CD8-positive, alpha-beta T cell (primary cell): ENCODE measurements at places on chromosomes 12 and 14. TPM values are rescaled to one million over a fixed set of nuclear protein-coding genes. Genes with fewer than 3 reads are reported as not detected.
A peak's percentile ranks its signal among the peaks of the same experiment; 100 is the strongest.

SERPINA12 gene
- total RNA-seq, result not detected

SDR9C7 gene
- not detected for total RNA-seq

EFS gene
- not detected for total RNA-seq

SIX4 gene
- not detected for total RNA-seq

ASB2 gene
- total RNA-seq, result 1.7 TPM

RAPGEF3 gene
- 0.14 TPM for total RNA-seq

SUSD6 gene
- total RNA-seq, result 92.2 TPM

PLEK2 gene
- not detected for total RNA-seq

SMCO3 gene
- total RNA-seq, result not detected

DNA sequence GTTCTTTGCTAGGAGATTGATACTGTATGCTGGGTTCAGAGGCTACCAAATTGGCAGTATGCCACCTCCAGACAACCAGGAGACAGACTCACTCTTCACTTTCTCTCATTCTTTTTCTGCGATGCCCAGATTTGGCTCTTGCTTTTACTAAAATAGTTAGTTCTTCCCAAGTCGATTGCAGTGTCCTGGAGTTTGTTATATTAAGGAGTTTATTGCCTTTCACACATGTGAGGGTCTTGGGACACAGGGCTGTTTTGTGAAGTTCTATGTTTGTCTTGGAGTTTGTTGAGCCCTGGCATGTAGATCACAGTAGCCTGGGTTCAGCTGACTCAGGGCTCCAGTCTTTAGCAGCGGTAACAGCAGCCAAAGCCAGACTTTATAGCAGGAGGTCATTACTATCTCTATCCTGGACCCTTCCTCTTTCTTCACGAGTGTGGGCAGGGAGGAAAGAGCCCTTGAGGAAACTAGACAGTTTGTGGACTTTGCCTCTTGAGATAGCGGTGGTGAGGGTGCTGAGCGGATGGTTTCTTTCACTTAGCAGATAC is 1.6 kb downstream of the MLEC start:
- no peak for DNase-seq

GRCh38 chr12:118637767-118638370 is 261.5 kb downstream of the SUDS3 start:
- no peak for DNase-seq

DNA sequence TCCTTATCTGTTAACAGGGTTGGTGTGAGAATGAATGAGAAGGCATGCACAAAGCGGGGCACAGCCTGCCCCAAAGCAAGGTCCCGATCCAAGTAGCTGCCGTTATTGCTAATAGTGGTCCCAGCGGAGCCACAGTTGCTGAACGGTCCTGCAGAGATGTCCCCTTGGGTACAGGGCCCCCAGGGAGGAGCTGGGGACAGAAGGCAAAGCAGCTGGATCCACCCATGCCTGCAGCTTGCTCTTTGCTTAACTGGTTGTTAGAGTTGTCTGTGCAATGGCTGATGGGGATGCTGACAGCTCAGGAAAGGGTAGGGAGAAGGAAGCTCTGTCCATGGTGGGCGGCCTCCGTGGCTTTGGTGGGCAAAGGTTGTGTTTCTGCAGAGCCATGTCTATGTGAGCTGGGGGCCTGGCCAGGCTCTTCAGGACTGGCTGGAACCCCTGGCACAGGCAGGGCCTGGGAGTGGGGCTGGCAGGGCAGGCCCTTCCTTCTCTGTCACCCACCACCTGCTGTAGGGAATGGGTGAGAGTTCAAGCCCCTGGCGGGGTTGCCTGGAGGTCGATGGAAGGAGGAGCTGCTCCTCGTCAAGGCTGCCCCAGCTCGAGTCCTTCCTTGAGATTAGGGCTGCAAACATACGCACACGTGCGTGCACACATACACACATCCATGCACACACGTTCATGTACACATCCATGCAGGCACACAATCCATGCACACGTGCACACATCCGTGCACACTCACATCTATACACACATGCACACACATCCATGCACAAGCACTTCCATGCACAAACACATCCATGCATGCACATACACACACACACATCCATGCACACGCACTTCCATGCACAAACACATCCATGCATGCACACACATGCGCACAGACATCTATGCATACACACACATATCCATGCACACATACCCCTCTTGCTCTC is 35.4 kb downstream of the NOC4L start:
- DNase-seq, result no peak

DNA sequence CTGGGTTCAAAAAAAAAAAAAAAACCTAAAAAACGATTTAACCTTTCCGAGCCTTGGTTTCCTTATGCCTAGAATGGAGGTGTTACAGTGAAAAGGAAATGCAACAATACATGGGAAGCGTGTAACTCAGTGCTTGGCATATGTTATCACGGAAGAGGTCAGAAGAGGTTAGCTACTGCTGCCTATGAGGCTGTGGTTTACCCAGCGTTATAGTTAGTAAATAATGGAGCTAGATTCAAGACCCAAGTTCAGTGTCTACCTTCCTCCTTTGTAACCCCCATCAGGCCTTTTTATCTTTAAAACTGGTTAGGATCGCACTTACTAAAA is 839 bp downstream of the IFT43 start:
- DNase-seq, result no peak

GRCh38 chr12:59600171-59600570 is 4.3 kb downstream of the SLC16A7 start:
- DNase-seq, result no peak

DNA sequence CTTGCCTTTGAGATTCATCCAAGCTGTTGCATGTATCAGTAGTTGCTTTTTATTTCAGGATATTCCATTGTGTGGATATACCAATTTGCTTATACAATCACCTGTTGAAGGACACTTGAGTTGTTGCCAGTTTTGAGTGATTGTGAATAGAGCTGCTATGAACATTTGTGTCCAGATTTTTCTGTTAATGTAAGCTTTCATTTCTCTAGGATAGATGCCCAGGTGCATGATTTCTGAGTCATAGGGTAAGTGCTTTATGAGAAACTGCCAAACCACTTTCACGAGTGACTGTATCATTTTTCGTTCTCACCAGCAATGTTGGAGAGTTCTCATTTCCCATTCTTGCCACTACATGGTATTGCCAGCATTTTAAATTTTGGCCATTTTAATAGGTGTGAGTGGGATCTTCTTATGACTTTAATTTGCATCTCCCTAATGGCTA is 434.6 kb upstream of the RGS6 start:
- DNase-seq, result no peak

- no peak for DNase-seq
Observed at GRCh38 chr14:67942080-67942710, 122.6 kb downstream of the RAD51B start.

GRCh38 chr14:23877111-23877510 is 76.5 kb upstream of the DHRS4 start:
- no peak for DNase-seq

DNA sequence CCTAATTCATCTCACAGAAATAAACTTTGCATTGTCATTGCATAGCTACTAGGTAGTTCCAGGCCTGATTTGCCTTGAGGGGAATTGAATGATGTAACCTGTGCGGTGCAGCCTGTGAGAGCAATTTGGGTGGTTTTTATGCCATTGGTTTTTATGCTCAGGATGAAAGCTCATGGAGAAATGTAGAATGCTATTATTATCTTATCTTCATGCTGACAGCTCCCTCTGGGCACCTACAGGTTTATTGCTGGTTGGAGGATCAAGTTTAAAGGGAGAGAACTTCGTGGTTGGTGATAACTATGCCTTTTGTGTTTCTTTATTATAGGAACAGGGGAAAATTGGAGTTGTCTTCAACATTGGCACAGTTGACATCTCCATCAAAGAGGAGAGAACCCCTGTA is 547.9 kb downstream of the DIO2 start:
- DNase-seq, result no peak

DNA sequence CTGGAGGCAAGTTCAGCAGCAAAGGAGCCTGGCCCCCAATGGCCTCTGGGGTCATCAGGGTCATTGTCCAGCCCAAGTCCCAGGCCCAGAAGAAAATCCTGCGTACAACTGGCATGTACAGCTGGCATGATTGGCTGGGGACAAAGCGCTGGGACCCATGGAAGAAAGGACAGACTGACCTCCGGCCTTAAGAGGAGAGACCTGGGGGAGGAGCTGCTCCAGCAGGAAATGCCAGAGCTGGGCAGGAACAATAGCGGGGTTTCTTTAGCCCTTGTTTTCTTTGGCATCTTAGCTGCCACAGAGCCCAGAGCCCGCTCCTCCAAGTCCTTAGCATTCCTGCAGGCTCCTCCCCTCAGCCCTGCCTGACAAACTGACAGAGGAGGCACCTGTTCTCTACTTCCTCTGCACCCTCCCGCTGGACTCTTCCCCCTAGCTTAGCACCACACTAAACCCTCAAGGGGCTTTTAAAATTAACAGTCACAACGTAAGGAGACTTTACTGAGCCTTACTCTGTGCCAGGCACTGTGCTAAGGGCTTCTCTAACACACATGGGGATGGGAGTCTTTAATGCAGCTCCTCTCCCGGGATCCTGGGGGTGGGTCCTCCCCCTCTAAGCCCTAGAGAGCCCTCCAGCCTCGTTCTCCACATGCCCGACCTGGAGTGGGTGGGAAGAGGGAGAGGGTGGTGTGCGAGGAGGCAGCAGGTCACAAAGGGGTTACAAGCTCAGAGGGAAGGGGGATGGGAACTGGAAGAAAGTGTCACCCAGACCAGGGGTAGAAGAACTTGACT is 1.8 kb upstream of the AQP5 start:
- no peak for DNase-seq

DNA sequence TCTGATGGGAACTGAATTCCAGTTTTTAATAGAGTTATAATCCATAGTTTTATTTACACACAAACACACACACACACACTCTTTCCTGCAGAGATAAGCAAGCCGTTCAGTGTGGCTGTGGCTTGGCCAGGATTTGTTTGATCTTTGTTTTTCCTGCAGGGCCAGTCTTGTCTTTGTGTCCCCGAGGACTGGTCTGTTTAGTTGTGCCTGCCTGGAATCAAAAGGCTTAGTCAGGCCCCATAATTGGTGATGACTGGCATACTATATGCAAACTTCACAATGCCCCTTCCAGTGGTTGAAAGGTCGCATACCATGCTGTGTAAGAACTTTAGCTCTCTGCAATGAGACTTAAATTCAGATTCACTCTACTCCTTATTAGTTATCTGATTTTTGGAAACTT is 26.0 kb downstream of the WBP11 start:
- no peak for DNase-seq

DNA sequence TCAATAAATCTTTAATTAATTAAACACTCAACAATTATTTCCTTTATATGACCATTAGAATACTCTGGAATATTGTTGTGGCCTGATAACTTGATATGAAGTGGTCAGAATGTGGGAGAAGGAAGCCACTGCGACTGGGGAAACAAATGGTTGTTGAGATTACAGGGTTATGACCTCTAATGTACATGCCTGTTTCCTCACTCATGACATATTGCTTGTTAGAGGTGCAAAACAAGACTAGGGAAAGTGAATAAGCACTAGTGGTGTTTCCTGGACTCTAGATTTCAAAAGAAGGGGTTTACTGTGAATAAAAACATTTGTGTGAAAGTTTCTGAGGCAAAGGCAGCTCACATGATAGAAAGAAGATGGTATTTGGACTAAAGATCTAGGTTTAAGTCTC is 53.3 kb downstream of the STAB2 start:
- DNase-seq, result no peak

GRCh38 chr12:89475203-89475990 is 49.2 kb downstream of the GALNT4 start:
- no peak for DNase-seq

GRCh38 chr12:47651368-47652254 is 54.2 kb downstream of the RPAP3 start:
- peak; percentile 42 for DNase-seq

GRCh38 chr12:56258068-56258819 is at the start of gene ANKRD52:
ANKRD52 (minus strand) TSS chr12:56258384; CDS start chr12:56258269, 115 bp downstream.
- peak; percentile 77 for DNase-seq

GRCh38 chr12:23540572-23540971 is 408.9 kb downstream of the SOX5 start:
- DNase-seq, result no peak

- DNase-seq, result no peak
Observed at GRCh38 chr12:66033151-66033550, 97.4 kb downstream of the LLPH start.

GRCh38 chr12:125100551-125101434 is 35.6 kb downstream of the AACS start:
- no peak for DNase-seq

DNA sequence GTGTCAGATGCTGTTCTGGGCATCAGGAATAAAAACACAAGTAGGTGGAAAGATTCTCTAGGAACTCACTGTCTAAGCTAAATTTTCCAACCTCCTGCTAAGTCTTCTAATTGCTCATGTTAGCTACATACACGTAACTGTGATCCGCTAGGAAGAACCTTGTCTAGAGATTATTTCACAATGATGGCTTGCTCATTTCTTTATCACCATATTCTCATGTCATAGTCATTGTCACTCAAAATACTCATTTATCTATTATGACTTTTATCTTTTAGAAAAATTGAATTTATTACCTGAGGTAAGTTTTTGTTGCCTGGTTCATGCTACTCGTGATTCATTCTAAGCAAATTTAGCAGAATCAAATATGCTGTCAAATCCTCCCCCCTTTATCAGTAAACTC is 1402.4 kb upstream of the FLRT2 start:
- no peak for DNase-seq

GRCh38 chr12:130240831-130241590 is 78.7 kb downstream of the FZD10 start:
- no peak for DNase-seq

DNA sequence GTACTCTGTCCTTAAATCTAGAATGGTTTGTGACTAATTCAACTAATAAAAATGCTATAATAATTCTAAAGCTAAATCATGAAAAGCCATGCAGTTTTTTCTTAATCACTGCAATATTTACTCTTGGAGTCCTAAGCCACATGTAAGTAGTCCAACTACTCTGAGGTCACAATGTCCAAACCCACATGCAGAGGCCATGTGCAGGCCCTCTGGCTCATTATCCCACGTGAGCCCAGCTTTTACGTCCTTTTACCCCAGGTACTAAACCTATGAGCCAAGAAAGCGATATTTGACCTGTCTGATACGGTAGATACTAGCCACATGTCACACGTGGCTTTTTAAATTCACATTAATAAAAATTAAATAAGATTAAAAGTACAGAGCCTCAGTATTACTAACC is 12.5 kb downstream of the TAS2R13 start:
- DNase-seq, result no peak

- DNase-seq, result no peak
Observed at GRCh38 chr14:64801800-64802199, 77.9 kb downstream of the SPTB start.

DNA sequence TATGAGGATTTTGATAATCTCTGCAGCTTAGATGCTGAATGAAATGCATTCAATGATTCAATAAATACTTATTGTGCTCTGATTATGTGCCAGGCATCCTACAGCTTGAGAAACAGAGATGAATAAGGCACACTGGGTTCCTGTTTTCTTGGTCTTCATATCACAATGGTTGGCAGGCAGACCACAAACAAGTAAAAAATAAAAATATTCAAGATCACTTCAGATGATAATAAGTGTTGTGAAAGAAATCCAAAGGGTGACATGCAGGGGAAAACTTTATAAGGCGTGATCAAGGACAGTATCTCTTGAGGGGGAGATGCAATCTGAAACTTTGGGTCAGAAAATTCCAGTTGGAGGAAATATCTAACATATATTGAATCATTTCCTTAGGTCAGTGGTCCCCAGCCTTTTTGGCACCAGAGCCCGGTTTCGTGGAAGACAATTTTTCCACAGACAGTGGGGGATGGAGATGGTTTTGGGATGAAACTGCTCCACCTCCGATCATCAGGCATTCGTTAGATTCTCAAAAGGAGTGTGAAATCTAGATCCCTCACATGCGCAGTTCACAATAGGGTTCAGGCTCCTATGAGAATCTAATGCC is 73.7 kb upstream of the RAP1B start:
- DNase-seq, result no peak

- DNase-seq, result no peak
Observed at GRCh38 chr12:50984586-50985298, 32.4 kb downstream of the HIGD1C start.
